ENCODE measurements at places on chromosomes 12 and 14. TPM values are rescaled to one million over a fixed set of nuclear protein-coding genes. Genes with fewer than 3 reads are reported as not detected.

Gene ASCL1
- total RNA-seq, result not detected

Gene SAV1
- 19.0 TPM for total RNA-seq

Gene KRT78
- total RNA-seq, result not detected

Gene FGFR1OP2
- total RNA-seq, result 43.0 TPM

Gene RNASE3
- total RNA-seq, result not detected

Gene PGF
- 3.2 TPM for total RNA-seq

Gene MYF5
- total RNA-seq, result not detected

Gene SMCO2
- total RNA-seq, result not detected

Gene RNASE12
- total RNA-seq, result not detected

Gene SOX5
- total RNA-seq, result 21.0 TPM

Gene TAC3
- total RNA-seq, result not detected

Gene SPTB
- total RNA-seq, result not detected

Gene ANKRD9
- 102 TPM for total RNA-seq

Gene LAG3
- not detected for total RNA-seq

Gene PIK3C2G
- total RNA-seq, result not detected

Gene KRT82
- not detected for total RNA-seq

Gene CCDC196
- total RNA-seq, result not detected

Gene NOVA1
- total RNA-seq, result not detected

Gene HOXC12
- total RNA-seq, result not detected

Gene ANO2
- not detected for total RNA-seq

Gene PLEKHG7
- not detected for total RNA-seq

Gene COQ5
- total RNA-seq, result 20.7 TPM

Gene SRRM4
- not detected for total RNA-seq

Gene DACT1
- 10.5 TPM for total RNA-seq

Gene ANKS1B
- total RNA-seq, result 0.34 TPM

Gene BTG1
- 13.8 TPM for total RNA-seq

Gene SIX4
- under 0.01 TPM for total RNA-seq

Gene TAMALIN
- total RNA-seq, result 32.0 TPM

Gene TSPAN19
- 0.73 TPM for total RNA-seq

Gene HELB
- 5.0 TPM for total RNA-seq

Gene EML1
- total RNA-seq, result 14.1 TPM
